ENCODE measurements at places on chromosomes 6 and 20.

DNA sequence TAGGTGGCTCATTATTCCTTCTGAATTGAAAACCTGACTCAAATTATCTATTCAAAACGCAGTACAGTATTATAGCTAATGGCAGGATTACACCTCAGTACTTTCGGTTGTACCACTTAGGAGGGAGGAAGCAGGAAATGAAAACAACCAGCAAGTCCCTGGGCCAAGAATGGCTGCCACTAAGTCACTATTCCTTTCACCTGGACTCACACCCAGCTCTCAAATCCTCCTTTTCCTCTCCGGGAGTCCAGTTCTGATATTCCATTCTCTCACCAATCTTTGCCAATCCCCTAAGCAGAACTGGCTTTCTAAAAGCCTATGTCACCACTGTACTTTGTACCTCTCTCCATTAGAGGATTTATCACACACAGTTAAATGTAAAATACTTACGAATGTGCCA lies 20.6 kb downstream of the TMEM242 start:
- no peak for DNase-seq

DNA sequence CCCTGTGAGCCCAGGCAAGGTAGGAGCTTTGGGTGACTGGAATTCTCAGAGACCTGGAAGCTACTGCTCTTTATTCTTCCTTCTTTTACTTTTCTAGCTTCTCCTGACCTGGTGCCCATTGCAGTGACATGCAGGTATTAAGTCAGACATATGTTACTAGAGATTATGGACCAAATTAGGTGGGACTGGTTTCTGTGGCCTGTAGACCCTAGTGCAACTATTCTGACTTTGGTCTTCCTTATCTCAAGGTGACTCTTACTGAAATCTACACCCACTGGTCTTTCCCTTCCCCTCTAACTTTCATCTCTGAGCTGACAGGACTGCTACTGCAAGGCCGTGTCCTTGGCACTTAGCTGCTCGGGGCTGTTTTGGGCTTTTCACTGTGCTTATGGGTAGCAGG lies 24.4 kb upstream of the TMEM217 start:
- no peak for DNase-seq

GRCh38 chr6:2800552-2801316 lies 35.5 kb downstream of the WRNIP1 start:
- no peak for DNase-seq

- no peak for DNase-seq
Observed at GRCh38 chr6:152068622-152069261, 261.3 kb downstream of the ESR1 start.

- DNase-seq: no peak
Observed at GRCh38 chr6:167933847-167934246, 63.6 kb upstream of the KIF25 start.

GRCh38 chr20:29300579-29301551 lies 1956.6 kb upstream of the DEFB115 start:
- DNase-seq: no peak

DNA sequence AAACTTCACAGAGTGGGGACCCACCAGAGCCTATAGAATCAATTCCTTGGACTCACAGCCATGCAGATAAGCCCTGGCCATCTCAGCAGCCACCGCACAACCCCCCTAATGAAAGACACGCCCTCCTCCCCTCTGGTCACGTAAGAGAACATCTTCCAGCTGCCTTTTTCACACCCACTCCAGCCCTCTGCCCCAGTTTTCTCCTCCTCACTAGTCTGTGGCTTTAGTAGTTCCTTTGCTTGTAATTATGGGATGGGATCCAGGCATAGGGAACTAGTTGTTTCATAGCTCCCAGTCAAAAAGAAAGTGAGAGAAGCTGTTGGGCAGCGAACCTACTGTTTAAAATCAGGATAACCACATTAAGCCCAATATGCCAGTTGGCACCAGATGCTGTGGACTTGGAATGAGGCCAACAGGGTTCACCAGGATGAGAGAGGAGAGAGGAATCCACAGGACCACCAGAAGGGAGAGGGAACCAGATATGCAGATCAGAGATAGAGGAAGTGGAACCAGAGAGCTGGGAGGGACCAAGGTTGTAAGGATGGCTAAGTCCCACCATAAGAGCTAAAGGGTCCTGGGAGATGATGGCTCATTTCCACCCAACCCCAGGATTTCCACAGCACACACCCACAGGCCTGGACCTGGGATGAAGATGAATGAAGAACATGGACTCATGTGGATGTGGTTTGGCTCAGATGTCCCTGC lies 9.0 kb upstream of the BTN3A1 start:
- no peak for DNase-seq

DNA sequence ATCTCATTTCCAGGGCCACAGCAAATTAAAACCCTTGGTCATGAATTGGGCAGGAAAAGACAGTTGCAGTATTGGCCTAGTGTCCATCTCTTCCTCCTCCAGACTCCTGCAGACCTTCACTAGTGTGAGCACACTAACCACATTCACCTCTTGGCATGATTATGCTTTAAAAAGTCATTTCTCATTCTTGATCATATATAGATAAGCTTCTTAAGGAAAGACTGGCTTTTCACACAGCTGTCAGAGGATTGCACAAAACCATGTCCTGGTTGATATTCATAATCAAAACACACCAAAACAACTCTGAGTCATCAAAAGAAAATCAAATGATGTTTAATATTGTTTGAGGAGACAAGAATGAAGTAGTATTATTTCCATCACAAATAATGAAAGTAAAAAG lies 52.1 kb downstream of the TMEM200A start:
- no peak for DNase-seq

DNA sequence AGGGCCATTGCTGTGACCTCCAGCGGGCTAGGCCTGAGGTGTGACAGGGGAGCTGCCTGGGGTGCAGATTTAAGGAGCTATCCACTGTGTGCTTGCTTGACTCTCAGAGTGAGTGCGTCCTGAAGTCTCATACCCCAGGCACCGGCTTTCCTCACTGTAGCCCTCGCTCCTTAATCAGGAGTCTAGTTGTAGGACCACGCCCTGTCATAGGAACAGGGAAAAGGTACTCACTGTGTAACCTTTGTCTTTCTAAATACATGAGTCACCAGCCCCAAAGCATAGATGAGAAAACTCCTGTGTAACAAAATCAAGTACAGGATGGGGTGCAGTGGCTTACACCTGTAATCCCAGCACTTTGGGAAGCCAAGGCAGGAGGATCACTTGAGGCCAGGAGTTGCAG lies 141.7 kb downstream of the TMEM242 start:
- DNase-seq: no peak

DNA sequence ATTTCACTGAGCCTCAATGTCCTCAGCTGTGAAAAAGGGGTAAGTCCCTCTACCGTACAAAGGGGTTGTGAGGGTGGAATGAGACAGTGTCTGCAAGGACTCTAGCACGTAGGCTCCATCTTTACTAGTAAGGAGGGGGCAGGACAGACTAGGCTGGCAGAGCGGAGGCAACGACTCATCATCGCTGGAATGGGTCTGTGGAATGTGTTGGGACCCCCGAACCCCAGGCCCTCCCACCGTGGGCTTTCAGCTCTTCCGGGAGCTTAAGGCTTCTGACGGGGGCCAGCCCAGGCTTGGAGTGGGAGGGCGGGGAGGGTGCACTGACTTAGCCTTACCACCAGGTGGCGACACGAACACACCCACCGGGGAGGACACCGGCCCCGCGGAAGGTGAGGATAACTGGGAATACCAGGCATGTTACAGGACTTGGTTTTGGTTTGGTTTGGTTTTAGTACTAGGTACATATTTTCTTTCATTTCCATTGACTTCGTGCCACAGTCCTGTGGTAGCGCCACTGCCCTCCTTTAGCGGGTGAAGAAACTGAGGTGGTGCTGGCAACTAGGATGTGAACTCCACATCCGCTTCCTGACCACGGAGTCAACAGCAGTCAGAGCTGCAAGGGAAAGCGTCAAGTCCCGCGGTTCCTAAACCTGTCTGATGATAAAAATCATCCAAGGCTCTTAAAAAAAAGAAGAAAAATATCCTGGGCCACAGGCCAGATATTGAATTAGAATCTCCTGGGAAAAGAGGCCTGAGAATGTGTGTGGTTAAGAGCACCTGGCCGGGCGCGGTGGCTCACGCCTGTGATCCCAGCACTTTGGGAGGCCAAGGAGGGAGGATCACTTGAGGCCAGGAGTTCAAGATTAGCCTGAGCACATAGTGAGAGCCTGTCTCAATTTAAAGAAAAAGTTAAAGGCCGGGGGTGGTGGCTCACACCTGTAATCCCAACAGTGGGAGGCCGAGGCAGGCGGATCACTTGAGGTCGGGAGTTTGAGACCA lies 10.3 kb upstream of the TULP1 start:
- peak; percentile 71 for DNase-seq

DNA sequence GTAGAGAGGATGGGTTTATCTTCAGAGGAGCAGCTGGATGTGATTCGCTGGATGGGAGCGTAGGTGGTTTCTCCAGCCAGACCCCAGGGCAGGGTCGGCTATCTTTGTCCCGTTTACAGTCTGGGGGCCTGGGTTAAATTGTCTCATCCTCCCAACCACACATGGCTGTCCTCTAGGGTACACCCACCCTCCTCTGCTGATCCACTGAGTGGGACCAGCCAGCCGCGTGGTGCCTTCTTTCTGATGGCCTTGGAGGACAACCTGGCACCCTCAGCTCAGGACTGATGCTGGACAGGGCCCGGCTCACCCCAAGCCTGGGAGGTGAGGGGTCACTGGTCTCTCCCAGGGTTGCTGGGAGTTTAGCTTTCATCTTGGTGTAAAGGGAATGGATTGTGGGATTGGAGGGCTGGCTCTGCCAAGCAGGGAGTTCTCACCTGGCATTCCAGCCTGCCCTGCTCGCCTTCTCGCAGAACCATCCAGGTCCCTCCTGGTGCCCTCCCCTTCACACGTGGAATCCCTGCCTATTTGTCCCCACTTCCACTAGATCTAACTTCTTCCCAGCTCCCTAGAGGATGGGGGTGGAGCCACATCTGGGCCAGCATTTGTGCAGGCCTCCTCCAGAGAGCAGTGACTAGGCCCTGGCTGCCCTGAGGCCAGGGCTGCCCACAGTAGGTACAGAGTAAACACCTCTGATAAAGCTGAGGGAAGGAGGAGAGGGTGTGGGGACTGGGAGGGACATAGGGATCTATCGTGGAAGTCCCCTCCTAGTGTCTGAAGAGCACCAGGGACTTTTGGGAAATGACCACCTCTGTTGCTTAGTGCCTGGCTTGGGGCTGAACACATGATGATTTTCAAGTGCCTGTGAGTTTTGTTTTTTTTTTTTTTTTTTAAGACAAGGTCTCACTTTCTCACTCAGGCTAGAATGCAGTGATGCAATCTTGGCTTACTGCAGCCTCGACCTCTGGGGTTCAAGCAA lies 1.6 kb downstream of the ITPR3 start:
- no peak for DNase-seq

GRCh38 chr6:148329596-148330381 lies 12.8 kb upstream of the SASH1 start:
- no peak for DNase-seq

DNA sequence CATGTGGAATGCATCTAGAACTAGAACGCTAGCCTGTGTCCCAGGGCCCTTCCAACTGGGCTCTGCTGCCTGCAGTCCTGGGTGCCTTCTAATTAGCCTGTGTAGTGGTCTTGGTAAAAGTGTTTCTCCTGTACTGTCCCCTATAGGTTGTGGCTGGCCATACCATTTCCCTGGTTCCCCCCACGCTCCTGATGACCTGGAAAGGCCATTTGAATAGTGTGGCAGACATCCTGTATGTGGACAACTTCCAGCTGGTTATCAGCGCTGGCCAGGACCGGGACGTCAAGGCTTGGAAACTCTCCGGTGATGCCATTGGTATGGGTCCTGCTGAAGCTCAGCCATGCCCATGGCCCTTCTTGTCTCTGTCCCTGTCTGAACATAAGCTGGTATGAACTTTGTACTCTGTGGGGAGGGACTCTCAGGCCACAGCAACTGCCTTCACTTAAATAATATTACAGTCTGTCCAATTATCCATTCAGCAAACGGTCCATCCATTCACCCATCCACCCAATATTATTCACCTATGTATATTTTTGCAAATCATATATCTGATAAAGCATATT lies 60.7 kb downstream of the SUN5 start:
- no peak for DNase-seq

GRCh38 chr6:106451439-106451838 lies 90.9 kb downstream of the CRYBG1 start:
- DNase-seq: no peak

- no peak for DNase-seq
Observed at GRCh38 chr6:137698636-137699030, 168.4 kb upstream of the TNFAIP3 start.

DNA sequence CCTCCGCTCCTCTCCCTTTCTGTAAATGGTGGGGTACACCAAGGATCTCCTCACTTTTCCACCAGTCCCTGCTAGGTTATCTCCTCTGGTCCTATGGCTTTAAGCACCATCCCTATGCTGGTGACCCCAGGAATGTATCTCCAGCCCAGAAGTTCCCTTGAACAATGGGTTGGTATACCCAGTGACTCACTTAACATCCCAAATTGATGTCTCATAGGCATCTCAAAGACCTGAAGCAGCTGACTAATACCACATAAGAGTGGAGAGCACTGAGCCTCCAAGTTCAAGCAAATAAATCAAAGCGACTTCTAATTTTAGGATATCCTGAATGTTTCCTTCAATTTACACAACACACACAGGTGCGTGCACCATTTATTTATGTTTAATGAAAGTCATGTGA lies 48.3 kb downstream of the ADGRF1 start:
- DNase-seq: no peak

GRCh38 chr6:15623276-15624116 lies 39.3 kb downstream of the DTNBP1 start:
- peak; percentile 9 for DNase-seq

All from CD4-positive, alpha-beta T cell treated with Interleukin-2 at 100 ng/mL for 4 hours (primary cell).